ENCODE measurements at places on chromosomes 1 and 21.

DNA sequence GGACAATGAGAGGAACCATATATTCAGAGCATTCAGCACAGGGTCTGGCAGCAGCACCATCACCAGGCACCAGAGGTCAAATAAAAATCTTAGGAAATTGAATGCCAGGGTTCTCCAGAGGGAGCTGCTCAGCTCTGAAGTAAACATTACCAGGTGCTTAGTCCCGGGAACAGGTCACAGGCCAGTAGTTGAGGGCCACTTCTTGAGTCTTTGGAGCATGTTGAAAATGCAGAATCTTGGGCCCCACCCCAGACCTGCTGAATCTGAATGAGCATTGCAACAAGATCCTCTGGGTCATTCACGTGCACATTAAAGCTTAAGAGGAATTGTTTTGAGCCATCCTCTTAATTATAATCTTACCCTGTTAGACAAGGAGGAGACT is 33.8 kb downstream of the PHC2 start:
- DNase-seq: no peak

DNA sequence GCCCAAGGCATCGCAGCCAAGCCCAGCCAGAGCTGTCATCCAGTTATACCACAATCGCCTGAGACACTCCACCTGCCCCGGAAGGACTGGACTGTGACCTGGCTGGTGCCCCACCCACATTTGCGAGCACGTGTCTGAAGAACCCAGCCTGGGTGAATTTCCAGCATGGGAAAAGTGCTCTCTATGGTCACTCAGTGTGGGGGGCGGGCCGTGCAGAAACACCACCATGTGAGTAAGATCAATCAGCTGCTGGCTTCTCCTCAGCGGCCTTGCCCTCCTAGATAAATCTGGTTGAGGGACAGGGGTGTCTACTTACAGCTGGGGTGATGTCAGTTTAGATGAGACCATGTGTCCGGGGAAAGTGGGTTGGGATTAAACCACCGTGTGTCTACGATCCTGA is 44.8 kb downstream of the URB1 start:
- DNase-seq: no peak

DNA sequence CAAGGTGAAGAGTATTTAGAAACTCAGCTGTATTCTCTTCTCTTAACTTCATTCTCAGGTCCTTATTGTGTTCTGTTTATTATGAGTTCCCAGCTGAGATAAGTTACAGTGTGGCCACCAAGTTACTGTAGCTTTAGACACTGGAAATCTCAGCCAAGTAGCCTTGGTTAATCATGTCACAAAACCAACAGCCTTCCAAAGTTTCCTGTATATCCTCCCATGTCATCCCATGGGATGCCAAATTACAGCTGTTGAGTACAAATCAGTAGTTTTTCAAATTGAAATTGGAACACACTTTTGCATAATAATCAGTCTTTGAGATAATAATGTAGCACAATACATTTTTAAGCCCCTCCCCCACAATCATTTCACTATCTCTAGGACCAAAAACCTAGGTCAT is 10.7 kb downstream of the ADAMTS5 start:
- no peak for DNase-seq

GRCh38 chr1:64236541-64236954 is 33.1 kb downstream of the UBE2U start:
- DNase-seq: no peak

- peak; percentile 13 for DNase-seq
These were observed 28.9 kb upstream of the EFCAB14 start for GRCh38 chr1:46747683-46748288.

- no peak for DNase-seq
These were observed 43.8 kb downstream of the NCF2 start for GRCh38 chr1:183546427-183546826.

GRCh38 chr1:206799311-206799710 is 27.0 kb upstream of the IL10 start:
- DNase-seq: no peak

GRCh38 chr1:9746211-9746610 is 77.6 kb downstream of the CLSTN1 start:
- no peak for DNase-seq

DNA sequence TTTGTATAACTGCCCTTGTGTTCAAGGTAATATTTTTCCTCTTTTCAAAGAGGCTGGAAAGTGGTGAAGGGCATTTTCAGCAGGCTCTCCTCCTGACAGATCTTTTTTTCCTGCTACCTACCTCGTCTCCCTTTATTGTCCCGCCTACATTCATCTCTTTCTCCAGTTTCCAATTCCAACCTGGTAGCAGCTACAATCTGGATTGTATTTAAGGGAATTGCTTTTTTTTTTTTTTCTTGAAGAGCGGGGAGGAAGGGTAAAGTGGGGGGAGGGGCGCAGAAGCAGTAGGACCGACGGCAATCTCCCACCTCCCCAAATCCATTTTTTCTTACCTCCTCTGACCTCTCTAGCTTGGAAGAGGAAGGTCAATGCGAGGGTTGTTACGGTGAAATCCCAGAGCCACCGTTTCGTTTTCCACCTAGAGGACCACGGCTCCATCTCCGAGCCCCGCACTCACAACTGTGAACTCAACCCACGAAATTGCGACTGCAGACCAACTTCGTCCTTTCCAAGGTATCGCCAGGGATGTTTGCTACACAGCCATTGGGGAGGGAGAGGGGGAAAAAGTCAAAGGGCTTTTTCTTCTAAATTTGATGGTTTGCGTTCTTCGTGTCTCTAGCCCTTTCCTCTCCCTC is 464 bp downstream of the COL11A1 start:
- peak; percentile 16 for DNase-seq

GRCh38 chr1:242826701-242827336 is 302.3 kb upstream of the PLD5 start:
- no peak for DNase-seq

DNA sequence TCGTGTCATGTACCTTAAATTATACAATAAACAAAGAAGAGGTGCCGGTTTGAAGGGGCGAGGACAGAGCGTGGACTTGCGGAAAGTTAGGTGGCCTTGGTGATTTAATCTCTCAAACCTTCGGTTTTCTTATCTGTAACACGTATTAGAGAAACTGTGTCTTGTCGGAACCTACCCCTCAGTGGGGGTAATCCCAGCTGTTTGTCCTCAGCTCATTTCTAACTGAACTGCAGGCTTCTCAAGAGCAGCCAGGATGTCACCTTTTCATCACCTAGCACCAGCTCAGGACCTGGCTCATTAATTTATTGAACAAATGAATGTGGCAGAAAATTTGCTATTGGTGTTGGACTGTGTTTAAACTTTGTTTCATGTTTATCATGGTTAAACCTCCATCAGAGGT is 31.2 kb downstream of the ITSN1 start:
- DNase-seq: no peak

DNA sequence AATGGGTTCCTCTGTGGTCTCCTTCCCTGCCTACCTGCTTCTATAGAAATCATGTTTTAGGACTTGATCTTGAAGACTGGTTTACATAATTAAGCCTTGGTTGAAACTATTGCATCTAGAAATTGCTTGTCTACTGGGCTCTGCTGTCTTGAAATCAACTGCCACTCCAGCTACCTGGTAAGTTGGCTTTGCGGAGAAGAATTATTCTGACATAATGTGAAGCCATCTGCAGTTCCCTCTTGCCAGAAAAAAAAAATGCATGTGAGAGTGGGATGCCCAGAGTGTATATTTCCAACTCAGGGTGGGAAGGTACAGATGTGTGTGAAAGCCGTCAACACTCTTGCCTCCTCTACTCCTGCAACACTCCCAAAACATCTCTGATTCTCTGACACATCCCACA is 27.2 kb downstream of the C8B start:
- DNase-seq: no peak

GRCh38 chr21:35377505-35378090 is 328.5 kb upstream of the RUNX1 start:
- no peak for DNase-seq

DNA sequence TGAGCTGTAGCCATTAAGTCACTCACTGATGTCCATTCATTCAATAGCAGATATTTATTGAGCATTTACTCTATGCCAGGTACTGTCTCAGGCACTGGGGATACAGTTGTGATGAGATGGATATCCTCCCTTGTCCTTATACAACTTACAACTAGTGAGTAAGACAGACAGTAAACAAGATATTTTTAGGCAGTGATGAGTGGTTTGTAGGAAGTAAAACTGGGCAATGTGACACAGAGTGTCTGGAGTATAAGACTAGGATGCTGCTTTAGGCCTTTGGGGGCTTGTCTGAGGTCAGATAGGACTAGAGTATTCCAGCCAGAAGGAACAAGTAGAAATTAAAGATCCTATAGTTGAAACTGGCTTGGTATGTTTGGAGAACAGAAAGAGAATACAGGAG is 41.4 kb downstream of the NOS1AP start:
- DNase-seq: no peak

DNA sequence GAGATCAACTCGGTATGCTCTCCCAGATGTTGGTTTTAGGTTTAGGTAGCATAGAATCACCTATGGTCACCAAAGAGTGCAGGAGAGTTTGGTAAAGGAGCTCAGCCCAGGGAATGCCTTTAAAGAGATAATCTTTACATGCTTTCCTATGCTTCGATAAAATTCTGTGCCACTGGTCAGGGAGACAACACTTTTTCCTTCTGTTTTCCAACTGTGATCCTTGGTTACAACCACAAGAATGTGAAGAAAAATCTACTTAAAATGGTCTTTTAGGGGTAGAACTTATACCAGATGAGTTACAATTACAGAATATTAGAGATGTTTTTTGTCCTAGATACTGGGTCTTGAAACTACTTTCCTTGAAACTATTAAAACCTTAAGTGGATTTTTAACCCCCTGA is 895.6 kb downstream of the TTLL7 start:
- DNase-seq: no peak
